ENCODE measurements at places on chromosomes 3 and 15.

- DNase-seq: no peak
Measured at GRCh38 chr3:36182024-36182423, 198.3 kb upstream of the STAC start.

- no peak for DNase-seq
Measured at GRCh38 chr3:158455406-158455805, 115.6 kb upstream of the MLF1 start.

- DNase-seq: no peak
Measured at GRCh38 chr3:84440291-84440690, 518.5 kb upstream of the CADM2 start.

DNA sequence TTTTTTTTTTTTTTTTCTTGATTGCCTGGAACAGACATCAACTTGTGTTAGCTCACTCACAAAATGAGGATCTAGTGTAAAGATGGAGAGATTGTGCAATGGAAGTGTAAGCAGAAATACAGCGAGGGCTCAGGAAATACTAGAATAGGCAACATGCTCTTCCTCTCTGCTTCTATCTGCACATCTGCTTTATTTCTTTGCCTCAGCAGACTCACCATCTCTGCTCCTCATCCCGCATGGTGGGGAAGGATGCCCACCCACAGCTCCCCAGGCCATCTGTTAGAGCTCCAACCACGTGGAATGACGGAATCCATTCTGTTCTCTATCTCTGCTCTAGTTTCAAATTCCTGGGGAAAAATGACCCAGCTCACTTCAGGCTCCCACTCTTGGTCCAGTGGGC is 128.0 kb upstream of the ADAMTS9 start:
- no peak for DNase-seq

GRCh38 chr3:87478716-87479115 is 202.3 kb upstream of the POU1F1 start:
- no peak for DNase-seq

GRCh38 chr3:49872801-49873281 is 3.1 kb upstream of the CAMKV start:
- no peak for DNase-seq

- no peak for DNase-seq
Measured at GRCh38 chr3:188043891-188044290, 110.1 kb upstream of the LPP start.

DNA sequence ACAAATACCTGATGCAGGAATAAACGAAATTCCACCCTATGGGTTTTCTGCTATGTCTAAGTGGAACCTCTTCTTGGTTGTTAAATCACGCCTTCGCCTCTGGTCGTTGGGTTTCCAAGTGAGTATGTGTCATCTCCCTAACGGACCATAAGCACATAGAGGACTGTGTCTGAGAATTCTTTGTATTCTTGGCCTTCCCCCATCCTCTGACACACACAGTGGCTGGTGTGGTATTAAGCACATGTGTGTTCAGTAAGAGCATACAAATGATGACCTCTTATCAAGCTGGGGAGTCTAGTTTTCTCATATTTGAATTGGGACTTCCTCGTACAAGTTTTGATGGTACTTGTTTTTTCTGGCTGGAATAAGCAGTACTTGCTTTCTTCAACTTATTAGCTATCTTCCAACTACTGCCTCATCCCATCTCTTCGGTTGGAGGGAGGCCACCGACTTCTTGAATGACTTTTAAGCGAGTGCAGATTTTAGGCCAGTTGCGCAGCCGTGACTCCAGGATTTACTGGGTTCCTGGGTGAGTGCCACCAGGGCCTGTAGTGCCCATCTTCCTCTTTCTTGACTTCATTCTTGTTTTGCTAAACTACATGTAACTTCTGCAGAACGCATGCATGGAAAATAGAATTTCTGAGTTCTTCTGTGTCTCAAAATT is 240.2 kb downstream of the ADAMTS17 start:
- no peak for DNase-seq

- no peak for DNase-seq
Measured at GRCh38 chr3:49873623-49874022, 3.9 kb upstream of the CAMKV start.

GRCh38 chr15:65077981-65078352 is 1.4 kb downstream of the KBTBD13 start:
- DNase-seq: no peak

DNA sequence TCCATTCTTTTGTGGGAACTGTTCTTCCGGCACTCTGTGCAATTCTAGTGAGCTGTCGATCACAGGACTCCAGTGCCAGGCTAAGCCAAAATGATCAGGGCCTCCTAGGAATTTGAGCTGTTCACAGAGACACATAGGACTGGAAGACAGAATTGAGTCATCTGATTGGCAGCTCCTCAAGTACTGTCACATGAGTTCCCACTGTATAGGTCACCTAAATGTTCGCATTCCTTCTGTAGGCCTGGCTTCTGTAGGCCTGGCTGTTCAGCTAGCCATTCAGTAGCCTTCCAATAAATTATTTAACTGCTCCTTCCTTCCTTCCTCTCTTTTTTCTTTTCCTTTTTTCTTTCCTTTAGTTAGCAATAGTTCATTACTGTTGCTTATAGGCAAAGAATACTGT is 4.3 kb downstream of the PROS1 start:
- no peak for DNase-seq

- no peak for DNase-seq
Measured at GRCh38 chr15:62112081-62112480, 45.3 kb downstream of the C2CD4A start.

- DNase-seq: no peak
Measured at GRCh38 chr15:73952913-73953750, 26.9 kb downstream of the LOXL1 start.

DNA sequence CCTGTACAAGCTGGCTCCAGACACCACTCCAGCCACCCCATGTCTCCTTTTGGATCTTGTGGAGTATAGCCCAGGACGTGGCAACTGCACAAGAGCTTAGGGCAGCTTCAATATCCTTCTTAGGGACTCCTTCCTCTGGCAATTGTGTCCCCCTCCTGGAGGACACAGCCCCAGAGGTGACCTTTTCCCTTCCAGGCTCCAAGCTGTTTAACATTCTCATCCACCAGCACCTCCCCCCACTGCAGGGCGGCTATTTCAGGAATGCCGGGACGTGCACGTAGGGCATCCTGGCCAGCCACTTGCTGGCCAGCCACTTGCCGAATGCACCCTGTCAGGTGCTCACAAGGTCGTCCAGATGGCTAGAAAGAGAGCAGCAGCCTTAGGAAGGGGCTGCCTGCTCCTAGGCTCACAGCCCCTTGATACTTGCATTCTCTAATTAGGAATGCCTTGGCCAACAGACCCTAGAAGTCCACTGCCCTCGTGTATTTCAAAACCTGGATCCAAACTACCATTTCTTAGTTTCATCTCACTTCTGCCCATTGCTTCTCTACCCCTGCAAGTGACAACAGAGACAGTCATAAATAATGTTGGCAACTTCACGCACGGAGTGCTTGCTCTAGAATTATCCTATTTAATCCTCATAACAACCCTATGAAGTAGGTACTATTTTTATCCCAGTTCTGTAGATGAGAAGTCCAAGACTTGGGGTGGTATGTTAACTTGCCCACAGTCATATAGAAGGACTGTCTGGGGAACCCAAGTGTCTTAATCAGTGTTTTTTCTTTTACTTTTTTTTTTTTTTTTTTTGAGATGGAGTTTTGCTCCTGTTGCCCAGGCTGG is 24.5 kb upstream of the IDH2 start:
- DNase-seq: no peak

GRCh38 chr3:152335273-152335672 is 66.5 kb downstream of the MBNL1 start:
- DNase-seq: no peak
